ENCODE measurements at places on chromosomes 13 and 19.

DNA sequence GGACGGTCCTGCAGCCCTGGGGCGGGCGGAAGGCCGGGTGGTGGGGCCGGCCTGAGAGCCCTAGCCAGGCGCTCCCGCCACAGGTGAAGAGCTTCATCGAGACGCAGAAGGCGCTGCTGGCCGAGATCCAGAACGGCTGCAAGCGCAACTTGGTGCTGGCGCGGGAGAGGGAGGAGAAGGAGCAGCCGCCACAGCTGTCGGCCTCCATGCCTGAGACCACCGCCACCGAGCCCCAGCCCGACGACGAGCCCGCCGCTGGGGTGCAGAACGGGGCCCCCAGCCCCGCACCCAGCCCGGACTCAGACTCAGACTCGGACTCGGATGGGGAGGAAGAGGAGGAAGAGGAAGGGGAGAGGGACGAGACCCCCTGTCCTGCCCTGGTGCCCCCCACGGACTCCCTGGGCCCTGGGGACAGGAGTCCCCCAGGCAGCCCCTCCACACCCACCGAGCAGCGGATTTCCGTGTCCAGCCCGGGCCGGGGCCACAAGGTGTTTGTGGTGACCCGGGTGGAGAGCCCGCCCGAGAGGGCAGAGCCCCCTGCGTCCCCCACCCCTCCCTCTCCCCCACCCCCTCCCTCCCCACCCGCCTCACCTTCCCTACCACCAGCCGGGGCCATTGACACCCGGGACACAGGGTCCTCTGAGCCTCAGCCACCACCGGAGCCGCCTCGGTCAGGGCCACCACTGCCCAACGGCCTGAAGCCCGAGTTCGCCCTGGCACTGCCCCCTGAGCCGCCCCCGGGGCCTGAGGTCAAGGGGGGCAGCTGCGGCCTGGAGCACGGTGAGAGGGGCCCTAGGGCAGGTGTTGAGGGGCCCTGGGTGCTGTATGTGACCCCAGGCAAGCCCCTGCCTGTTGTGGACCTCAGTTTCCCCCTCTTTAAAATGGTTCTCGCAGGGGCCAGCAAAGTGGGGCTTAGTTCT, 15.3 kb downstream of the NKPD1 start:
- no peak for DNase-seq

DNA sequence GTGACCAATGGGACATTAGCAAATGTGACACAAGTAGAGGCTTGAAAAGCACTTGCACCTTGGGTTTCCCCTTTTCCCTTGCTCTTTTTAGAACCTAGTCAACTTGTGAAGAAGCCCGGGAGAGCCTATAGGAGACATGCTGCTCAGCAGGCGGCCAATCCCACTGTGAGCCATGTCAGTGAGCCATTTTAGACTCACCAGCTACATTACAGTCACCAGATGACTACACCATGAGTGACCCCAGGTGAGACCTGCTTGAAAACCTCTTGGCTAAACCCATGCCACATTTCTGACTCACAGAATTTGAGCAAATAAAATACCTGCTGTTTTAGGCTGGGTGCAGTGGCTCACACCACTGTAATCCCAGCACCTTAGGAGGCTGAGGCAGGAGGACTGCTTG, 317.5 kb downstream of the KLF12 start:
- DNase-seq: no peak

DNA sequence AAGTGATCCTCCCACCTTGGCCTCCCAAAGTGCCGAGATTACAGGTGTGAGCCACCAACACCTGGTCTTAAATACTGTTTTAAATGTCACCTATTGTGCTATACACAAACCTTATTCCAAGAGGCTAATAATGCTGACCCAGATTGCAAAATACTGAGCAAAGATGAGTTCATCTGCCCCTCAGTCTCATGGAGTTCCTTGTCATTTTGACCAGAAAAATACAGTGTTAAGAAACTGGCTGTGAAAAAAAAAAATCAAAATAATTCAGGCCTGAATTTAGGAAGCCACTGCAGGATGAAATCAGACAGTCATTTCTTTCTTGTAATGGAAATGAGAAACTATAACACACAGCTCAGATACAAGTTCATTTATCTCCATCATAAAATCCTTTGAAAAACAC, 59.9 kb downstream of the TBC1D4 start:
- DNase-seq: no peak

- no peak for DNase-seq
Measured at GRCh38 chr19:28602675-28603298, 610.2 kb downstream of the UQCRFS1 start.

GRCh38 chr19:3481241-3482090, 1.1 kb upstream of the SMIM24 start:
- no peak for DNase-seq

Data from fibroblast of lung (primary cell).